ENCODE measurements at places on chromosomes 6 and 20.

- DNase-seq = peak; percentile 17
Observed at GRCh38 chr6:159762681-159763293, 942 bp downstream of the ACAT2 start.

DNA sequence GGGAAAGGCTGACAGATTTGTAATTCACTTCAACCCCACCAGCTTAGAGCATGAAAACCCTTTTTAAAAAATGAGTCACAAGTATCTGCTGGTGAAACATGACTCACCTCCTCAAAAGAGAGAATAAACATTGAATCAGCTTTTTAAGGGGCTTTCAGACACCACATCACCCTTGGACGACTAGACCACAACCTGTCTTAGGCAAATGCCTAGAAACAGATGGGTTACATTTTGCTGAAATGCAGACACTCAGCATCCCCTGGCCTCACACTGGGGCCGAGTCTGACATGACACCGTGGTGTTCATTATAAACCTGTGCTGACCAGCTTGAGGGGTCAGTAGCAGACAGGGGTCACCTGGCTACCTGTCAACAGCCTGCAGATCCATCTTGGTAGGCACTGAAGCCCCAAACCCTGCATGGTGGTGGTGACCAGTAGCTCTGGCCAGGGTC lies 175.3 kb upstream of the CST7 start:
- DNase-seq = no peak

GRCh38 chr6:39210450-39210849 lies 18.8 kb downstream of the KCNK5 start:
- no peak for DNase-seq

GRCh38 chr20:41181567-41181966 lies 44.2 kb downstream of the PLCG1 start:
- no peak for DNase-seq

DNA sequence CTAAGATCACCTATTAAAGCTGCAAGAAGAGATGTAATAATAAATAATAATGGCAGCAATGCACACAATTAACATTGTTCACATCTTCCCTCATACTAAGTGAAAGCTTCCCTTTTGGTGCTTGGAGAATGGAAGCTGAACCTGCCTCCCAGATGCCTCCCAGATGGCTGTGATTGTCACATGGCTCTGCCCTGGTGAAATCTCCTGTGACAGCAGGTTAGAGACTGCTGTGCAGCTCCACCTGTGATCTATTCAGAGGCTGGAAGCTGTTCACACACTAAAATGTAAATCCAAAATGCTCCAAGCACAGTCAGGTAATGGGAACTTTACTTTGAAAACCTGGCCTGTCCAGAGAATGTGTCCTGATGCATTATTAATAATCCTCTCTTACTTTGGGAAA lies 41.7 kb upstream of the RGS17 start:
- DNase-seq = no peak

DNA sequence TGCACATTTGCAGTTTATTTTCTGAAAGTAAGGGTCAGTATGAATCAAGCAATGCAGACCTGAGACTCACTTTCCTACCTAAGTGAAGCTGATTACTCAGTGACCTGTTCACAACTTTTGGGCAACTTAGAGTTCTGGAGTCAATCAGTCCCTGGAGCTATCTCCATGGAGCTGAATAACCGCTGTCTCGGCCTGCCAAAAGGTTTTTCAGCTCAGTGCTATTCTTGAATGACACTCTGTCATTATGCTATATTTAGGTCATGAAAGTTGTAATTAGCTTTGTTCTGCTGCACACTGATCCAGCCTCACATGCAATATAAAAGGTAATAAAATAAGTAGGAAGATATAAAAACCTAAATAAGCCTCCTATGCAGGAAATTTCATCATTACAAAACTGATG lies 356.0 kb downstream of the BMP2 start:
- DNase-seq = no peak

DNA sequence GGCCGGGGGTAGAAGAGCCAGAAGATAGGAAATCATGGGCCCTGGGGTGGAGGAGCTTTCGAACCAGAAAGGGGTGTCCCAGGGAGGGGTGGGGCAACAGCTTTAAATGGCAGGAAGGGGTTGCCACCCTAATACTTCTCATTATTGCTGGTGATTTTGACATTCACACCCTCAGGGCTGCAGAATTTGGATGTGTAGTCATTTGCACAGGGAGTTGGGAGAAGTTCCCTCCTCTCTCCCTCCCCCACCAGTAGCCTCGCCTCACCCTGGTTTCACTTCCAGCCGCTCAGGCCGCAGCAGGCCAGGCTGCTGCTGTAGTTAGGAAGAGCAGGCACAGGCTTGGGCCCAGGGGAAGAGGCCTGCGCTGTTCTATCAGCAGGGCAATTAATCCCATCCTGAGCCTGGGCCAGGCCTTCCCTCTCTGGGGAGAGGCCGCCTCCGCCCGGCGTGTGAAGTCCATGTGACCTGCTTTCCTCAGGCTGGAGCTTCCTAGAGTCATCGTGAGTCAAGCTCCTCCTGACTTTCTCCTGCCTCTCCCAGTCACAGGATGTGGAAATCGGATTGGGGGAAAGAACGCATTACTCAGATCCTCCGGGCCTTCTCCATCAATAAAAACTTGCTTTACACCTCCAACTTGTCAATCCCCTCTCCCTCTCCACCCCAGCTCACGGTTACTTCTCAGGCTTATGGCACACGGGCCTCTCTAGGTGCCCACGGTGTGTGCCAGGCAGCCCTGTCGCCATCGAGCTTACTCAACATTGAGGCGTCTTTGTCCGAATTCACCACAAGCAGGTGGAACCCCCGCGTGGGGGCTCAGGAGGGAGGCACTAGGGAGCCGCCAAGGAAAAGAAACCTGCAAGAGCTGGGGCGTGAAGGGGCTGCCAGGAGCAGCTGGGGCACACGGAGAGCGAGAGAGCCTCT lies 7.8 kb downstream of the ADTRP start:
- peak; percentile 97 for DNase-seq

- peak; percentile 53 for DNase-seq
Observed at GRCh38 chr6:169086020-169086419, 167.6 kb downstream of the THBS2 start.

- DNase-seq = peak; percentile 63
Observed at GRCh38 chr6:34237722-34238584, 1.3 kb downstream of the HMGA1 start.

- no peak for DNase-seq
Observed at GRCh38 chr6:137407816-137408215, 86.4 kb downstream of the OLIG3 start.

DNA sequence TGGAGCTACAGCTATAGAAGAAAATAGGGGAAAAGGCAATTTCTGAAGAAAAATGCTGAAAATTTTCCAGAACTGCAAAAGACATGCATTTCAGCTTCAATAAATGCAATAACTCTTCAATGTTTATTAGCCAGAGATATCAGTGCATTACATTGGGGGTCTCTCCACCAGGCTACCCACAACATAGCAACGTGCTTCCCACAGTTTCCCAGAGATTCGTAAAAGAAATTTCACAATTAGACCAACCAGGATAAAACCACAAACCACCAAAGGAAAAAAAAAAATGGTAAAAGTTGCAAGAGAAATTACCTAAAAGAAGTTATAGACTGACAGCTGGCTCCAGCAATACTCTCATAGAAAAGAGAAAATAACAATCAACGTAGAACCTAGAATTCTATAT lies 16.0 kb downstream of the LY86 start:
- DNase-seq = no peak

DNA sequence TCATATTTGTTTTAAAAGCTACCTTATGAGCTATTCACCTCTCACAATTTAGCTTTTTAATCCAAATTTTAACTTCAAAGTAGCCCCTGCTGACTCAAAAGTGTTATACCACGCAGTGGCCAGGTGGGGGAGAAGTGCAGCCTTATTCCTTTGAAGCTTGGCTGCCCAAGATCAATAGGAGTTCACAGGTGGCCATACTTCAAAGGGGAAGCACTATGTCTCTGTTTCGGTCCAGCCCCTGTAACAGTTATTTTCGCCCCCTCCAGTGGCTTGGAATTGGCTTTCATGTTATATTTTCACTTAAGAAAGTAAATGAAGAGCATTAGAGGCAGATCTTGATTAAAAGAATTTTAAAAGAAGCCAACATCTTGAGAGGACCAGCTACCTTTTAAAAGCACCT lies 608.4 kb downstream of the EPHA7 start:
- peak; percentile 78 for DNase-seq

GRCh38 chr20:16123623-16124022 lies 449.6 kb downstream of the KIF16B start:
- no peak for DNase-seq
